Tibial nerve (tissue), 4 donors: ENCODE measurements at places on chromosomes 1 and 21.

- DNase-seq, result peak; percentile 44
These were observed 333.7 kb downstream of the PCP4 start for GRCh38 chr21:40200946-40201345.

- no peak for DNase-seq
These were observed 10.1 kb downstream of the ADAMTS5 start for GRCh38 chr21:26956813-26957212.

- DNase-seq, result no peak
These were observed 98.0 kb upstream of the CDC42BPA start for GRCh38 chr1:227416156-227416830.

DNA sequence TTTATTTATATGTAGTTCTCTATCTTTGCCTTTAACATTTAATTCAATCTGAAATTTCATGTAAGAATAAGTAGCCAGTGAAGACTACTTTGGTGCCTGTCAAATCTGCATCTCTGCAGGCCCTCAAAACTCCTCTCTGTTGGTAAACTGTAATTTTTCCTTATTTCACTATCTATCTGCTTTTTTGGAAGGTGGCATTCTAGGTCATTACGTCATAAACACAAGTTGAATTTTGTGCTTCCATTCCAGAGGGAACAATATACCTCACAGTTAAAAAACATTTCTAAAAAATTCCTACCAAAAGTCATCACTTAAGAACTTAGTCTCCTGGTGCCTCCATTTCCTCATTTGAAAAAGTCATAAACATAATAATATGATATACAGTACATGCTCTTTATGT lies 176.0 kb downstream of the GABPA start:
- no peak for DNase-seq

- DNase-seq, result no peak
These were observed 4.2 kb upstream of the ZNF496 start for GRCh38 chr1:247335882-247336281.

DNA sequence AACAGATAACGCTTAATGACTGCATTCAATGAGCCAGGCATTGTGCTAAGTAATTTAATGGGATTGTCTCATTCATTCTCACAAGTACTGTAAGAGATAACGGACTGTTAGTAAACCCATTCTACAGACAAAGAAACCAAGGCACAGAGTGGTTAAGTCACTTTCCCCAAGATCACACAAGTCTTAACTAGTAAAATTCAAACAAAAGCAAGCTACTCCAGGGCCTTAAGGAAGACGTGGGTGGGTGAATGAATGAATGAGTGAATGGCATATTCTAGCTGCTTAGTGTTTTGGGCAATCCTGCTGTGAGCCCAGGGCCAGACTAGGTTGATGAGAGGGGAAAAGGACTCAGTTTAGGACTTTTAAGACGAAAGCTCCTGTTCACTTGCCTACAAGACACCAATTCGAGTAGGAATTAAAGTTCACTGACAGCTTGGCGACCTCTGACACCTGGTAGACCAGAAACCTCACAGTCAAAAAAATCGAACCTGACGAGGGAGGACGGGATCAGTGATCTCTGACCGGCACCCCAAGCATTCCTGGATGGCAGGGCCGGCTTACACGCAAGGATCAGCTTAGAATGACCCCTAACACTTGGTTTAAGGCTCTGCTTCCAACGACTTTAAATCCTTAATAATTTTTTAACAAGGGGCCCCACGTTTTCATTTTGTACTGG lies 557 bp downstream of the EMC1 start:
- DNase-seq, result no peak

- DNase-seq, result no peak
These were observed 26.4 kb upstream of the SLC2A5 start for GRCh38 chr1:9095818-9096217.

GRCh38 chr21:37366482-37367316 lies at the start of gene DYRK1A:
DYRK1A (plus strand) TSS chr21:37366773; CDS start chr21:37420375, 53,602 bp downstream.
- DNase-seq, result peak; percentile 96

- peak; percentile 38 for DNase-seq
These were observed 636 bp downstream of the INTS3 start for GRCh38 chr1:153728305-153729066.

- DNase-seq, result peak; percentile 67
These were observed 41.8 kb downstream of the GATAD2B start for GRCh38 chr1:153880962-153881361.

DNA sequence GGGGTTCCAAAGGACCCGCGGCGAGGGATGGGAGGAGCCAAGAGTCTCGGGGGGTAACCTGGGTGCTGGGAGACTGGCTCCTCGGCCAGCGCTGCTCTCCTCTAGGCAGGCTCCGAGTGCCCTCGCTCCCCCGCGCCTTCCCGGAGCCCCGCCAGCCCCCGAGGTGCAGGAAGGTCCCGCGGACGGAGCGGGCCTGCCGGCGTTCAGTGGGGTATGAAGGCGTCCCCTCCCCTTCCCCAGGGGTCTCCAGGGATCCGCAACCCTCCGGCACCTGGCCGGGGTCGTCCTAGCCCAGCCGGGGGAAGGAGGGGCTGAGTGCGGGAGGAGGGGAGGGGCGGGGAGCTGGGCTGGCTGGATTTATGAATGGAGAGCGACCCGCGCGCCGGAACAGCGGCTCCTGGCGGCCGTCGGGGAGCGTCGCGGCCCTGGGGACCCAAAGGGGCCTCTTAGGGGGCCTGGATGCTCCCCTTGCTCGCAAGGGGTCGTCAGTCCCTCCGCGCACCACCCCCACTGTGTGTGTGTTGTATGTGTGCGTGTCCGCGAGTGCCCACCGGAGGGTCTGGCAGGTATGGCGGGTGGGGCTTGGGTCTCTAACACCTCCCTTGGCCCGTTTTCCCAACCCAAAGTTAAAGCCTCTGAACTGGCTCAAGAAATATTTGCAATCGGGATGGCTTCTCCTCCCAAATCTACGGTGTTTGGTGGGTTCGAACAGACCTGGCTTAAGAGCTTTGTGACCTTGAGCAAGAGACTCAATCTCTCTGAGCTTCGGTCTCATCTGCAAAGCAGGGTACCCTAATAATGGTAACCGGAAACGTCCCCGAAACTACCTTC lies 642 bp downstream of the HCRTR1 start:
- DNase-seq, result no peak

DNA sequence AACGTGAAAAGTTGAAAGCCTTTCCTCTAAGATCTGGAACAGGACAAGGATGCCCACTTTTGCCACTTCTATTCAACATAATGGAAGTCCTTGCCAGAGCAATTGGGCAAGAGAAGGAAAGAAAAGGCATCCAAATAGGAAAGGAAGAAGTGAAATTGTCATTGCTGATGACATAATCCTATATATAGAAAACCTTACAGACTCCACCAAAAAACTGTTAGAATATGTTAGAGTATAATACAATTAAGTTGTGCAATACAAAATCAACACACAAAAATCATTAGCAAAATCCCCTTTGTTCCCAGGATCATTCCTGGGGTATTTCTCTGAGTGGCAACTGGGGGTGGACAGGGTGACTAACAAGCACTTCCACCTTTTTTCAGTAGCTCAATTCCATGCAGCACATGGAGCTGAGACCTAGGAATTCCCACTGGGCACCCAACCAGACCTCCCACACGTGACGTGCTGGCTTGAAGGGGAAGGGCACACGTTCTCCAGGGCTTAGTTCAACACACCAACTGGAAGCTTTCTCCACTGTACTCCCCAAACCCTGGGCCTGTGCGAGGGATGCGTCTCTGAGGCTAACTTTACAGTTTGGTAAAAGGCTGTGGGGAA lies 9.6 kb downstream of the STUM start:
- no peak for DNase-seq

GRCh38 chr1:154729577-154729976 lies 121.6 kb upstream of the ADAR start:
- no peak for DNase-seq

DNA sequence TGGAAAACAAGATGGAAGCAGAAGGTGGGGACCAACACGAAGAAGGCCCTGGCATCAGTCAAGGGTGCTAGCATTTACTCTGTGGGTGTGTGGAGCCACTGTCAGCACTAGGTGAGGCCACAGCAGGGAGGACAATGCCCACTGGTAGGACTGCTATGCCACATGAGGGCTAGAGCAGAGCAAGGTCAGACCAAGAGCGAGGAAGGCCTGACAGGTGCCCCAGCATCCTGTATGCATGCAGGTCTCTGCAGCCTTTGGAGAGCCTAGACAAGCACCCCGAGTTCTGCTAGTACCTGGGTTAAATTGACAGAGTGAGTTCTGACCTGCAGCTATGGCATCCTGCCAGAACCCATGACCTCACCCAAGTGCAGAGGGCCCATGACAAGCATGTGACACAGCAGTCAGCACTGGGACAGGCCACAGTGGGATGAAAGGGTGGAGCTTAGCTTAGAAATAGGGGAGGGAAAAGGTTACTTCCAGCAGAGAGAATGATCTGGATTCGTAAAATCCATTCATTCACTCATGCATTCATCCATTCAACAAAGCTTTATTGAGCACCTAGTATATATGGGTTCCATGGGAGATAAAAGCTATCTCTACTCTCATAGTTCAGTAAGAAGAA lies 9.0 kb upstream of the CSF1 start:
- DNase-seq, result no peak

DNA sequence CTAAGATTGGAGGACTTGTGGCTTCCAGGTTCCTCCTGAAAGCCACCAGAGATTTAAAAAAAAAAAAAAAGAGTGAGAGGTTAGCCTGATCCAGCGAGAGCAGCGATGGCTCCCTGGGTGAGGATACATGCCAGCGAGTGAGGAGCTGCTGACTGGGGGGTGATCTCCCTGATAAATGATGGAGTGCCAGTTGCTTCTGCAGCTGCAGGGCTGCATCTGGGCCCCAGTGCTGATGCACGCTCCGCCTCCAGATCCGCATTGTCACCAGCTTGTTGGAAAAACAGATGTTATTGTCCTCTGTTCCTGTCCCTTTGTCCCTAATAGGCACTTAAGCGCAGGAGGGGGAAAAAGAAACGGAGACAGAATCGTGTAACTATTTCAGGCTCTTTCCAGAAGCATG lies 28.6 kb downstream of the UBIAD1 start:
- DNase-seq, result no peak

DNA sequence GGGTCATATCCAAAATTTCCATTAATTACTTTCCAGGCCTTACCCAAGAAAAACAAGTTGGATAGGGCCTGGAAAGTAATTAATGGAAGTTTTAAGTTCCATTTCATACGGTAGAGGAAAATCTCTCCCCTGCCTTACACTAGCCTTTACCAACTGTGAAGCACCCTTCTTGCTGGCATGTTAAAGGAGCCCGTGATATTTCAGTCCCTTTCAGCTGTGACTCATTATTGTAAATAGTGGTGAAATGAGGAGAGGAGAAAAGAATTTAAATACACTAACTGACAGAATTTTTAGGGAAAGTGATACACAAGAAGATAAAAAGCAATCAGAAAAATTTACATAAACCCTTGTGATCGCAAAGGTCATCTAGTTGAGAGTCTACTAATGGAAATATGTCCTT lies 20.3 kb upstream of the KAZN start:
- no peak for DNase-seq

GRCh38 chr1:39381839-39382238 lies 109.6 kb upstream of the BMP8A start:
- no peak for DNase-seq

- no peak for DNase-seq
These were observed 62.5 kb downstream of the PEX14 start for GRCh38 chr1:10537082-10537766.

- no peak for DNase-seq
These were observed 24.9 kb downstream of the USP25 start for GRCh38 chr21:15754640-15755039.

- no peak for DNase-seq
These were observed 103.9 kb downstream of the ZBTB18 start for GRCh38 chr1:244154872-244155531.

DNA sequence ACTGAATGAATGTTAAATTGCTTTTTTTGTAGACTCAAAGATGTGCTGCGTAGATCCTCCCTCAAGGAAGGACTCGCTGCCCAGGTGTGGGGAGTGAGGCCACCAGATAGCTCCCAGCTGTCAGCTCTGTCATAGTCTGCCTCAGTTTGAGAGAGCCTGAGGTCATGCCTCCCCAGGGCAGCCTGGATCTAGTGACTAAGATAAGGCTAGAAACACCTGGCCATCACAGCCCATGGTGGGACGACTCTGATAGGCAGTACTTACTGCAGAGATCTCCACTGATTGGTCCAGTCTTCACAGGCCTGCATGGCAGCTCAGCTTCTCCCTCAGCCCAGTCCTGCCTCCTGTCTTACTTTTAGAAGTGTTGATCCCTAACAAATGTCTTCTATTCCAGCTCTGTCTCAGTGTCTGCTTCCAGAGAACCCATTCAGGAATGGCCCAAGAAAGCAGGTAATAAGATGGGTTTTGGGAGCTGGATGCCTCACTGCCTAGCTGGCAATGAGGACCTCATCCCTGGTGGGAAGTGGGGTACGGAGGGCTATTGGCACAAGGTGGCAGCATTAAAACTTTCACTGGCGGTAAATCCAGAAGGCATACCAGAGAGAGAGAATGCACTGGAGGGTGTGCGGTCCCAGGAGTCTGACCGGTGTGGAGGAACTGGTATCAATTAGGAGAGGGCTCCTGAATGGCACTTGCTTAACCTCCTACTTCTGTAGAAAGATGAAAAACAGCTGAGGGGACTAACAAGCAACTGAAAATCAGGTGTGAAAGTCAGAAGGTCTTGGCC lies 55.3 kb upstream of the GPR37L1 start:
- no peak for DNase-seq

DNA sequence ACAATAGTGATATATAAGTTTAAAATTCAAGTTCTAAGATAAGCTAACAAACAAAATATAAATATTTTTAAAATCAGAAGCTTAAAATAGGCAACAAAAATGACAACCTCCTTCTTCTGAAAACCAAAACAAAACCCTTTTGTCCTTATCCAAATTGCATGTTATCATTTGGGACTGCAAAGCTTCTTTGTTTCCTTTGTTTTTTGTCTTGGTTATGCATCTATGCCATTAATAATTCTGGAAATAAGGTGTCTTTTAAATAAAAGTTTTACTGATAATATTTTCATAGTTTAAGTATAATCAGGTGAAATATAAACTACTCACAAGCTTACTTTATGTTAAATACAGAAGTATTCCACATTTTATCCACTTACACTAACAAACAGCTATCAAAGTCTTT lies 20.5 kb downstream of the ADSS2 start:
- no peak for DNase-seq
